ENCODE measurements at places on chromosomes 5 and 9.

- no peak for DNase-seq
These were observed 12.7 kb downstream of the CNTFR start for GRCh38 chr9:34576597-34577399.

GRCh38 chr9:72333709-72334108 is 31.3 kb downstream of the ZFAND5 start:
- no peak for DNase-seq

GRCh38 chr5:107671742-107672210 is 1.0 kb upstream of the EFNA5 start:
- DNase-seq: peak; percentile 58

DNA sequence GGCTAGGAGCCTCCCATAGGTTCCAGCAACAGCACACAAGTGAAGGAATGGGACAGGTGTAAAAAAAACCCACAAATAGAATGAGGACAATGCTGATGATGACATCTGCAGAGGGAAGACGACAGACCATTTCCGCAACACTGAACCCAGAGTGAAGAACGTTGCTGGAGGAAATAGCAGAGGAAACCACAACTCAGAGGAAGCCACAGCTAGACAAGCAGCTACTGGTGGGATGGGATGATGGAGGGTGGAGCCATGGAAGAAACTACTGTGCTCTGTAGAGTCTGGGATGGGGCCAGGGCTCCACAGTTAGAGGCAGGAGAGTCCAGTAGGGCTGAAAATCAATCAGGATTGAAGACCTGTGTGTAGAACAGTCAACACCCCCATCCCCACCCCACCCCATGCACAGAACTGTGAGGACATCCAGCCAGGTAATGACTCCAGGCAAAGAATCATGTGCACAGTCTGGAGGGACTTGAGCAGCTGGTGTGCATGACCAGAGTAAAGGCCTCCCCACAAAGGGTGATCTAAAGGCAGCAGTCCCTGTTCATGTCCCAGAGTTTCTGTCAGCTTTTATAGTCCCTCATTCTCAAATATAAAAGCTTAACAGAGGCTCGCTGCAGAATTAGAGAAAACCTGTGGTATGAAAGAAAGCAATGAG is 65.2 kb upstream of the SPIN1 start:
- DNase-seq: no peak

DNA sequence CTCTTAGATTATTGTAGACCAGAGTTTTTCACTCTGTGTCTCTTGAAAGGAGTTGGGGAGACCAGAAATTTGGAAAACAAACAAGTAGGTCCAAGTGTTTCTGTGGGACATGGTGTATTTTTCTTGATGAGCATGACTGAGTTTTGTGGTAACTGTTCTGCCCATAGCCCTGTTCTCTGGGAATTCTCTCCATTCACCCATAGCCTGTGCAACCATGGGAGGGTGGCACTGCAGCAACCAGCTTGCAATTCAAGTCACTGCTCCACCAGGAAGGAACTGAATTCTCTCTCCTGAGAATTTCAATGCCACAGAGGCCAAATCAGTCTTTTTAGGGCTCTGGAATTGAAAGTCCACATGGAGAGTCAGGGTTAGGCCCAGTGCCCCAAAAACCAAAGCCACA is 475.3 kb upstream of the TRPC7 start:
- no peak for DNase-seq

Data from trophoblast cell (in vitro differentiated cells and primary cell).